ENCODE measurements at places on chromosomes 16 and 17.

- no peak for DNase-seq
These were observed 41.4 kb downstream of the VPS53 start for GRCh38 chr17:673200-673681.

- DNase-seq = no peak
These were observed 33.1 kb downstream of the ZNF469 start for GRCh38 chr16:88415713-88416323.

DNA sequence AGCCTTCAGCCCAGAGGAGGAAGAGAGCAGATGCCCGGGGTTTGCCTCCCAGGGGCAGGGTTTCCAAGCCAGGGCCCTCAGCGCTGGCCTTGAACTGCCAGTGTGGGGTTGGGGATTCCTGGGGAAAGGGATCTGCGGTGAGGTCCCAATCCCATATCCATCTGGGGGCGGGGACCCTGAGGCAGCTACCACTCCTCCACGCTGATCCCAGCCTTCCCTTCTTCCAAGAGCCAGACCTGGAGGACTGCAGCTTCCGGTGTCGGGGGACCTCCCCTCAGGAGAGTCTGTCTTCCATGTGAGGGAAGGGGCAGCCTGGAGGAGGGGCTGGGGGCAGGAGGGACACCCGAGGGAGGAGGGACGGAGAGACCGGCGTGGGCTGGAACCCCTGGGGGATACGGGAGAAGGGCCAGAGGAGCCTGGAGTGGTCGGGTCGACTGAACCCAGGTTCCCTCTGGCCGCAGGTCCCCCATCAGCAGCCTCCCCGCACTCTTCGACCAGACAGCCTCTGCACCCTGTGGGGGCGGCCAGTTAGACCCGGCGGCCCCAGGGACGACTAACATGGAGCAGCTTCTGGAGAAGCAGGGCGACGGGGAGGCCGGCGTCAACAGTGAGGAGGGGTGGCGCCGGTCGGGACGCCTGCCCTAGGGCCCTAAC lies 10.7 kb upstream of the CISD3 start:
- DNase-seq = no peak

- DNase-seq = no peak
These were observed 14.0 kb downstream of the MED13 start for GRCh38 chr17:62051053-62051452.

DNA sequence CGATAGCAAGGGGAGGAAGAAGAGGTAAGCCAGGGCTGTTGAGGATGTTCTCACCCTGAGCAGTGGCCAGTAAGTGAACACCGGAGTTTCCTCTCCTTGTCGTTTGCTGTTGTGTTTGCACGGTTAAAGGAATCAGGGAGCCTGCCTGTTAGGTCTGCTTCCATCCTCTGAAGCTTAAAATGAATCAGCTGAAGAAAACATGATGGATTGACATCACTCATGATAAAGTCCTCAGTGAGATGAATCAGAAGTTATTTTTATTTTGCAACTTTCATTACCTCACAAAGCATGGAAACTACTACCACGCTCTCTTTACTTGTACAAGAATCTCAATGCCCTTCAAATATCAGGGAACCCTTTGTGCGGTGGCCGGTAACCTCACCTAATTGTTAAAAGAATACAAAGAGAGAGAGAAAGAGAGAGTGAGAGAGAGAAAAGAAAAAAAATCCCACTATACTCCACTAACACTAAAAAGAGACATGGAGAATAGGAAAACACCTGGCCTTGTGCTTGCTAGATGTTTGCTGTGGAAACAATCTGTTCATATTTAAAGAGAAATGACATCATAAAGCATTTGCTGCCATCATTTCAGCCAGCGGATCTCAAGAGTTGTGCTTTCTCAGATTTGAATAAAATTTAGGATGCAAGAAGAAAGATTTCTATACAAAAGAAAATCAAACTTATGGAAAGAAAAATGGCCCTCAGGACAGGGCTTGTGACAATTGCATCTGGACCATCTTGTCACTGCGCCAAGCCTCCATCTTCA lies 441.6 kb upstream of the SALL1 start:
- no peak for DNase-seq

GRCh38 chr16:7140899-7141298 lies 191.7 kb upstream of the RBFOX1 start:
- no peak for DNase-seq

- no peak for DNase-seq
These were observed 4.8 kb downstream of the CA5A start for GRCh38 chr16:87931504-87931903.

DNA sequence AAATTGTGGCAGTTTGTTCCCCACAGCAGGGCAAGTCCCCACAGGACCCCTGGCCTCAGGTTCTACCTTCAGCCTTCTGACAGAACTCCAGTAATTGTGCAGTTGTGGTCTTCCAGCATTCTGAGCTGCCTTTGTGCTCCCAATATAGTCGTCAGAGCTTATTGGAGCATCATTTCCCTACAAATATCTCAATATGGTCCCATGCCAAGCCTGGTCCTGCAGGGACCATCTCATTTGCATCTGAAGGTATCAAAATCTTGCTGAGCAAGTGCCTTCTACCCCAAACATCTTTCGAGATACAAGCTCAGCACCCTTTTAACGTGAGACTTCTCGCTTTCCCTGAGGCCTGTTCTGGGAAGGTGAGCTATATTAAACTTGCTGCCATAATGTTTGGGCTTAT lies 333.9 kb upstream of the CDH11 start:
- DNase-seq = no peak

- DNase-seq = no peak
These were observed 115.1 kb upstream of the ANKFN1 start for GRCh38 chr17:56038131-56038530.

- DNase-seq = no peak
These were observed 88.4 kb downstream of the USP32 start for GRCh38 chr17:60303406-60304099.

- DNase-seq = peak; percentile 78
These were observed 79.3 kb downstream of the VMP1 start for GRCh38 chr17:59786536-59787319.

GRCh38 chr16:26667307-26667706 lies 399.4 kb upstream of the C16orf82 start:
- DNase-seq = no peak

DNA sequence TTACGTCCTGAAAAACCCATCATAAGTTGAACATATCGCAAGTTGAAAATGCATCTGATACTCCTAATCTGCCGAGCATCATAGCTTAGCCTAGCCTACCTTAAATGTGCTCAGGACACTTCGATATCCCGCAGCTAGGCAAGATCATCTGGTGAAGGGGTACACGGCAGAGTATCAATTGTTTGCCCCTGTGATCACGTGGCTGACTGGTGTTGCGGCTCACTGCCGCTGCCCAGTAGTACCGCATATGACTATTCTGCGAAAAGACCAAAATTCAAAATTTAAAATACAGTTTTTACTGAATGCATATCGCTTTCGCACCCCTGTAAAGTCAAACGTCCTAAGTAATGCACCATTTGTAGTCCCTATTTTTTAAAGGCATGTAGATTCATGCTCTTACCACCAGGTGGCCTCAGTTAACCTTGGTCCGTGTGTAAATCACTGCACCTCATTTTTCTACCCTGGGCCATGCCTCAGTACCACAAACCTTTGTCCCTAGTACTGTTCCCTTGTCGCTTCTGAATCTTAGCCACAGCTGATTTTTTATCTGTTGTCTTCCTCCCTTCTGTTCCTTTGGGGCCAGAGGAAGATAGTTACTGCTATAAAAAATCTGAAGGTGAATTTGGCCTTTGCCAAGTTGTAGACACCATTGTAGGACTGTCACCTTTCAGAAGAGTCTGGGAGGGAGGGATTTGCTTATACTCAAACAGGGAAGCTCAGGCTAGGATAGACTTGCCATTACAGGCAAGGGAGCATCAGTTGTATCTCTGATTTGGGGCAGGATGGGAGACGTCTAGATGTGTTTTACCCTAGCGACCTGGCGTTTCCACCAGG lies 34.4 kb downstream of the WWP2 start:
- no peak for DNase-seq

- no peak for DNase-seq
These were observed 87.1 kb downstream of the PLXDC1 start for GRCh38 chr17:39064374-39064773.

GRCh38 chr17:27346228-27346899 lies 52.5 kb downstream of the WSB1 start:
- DNase-seq = no peak

DNA sequence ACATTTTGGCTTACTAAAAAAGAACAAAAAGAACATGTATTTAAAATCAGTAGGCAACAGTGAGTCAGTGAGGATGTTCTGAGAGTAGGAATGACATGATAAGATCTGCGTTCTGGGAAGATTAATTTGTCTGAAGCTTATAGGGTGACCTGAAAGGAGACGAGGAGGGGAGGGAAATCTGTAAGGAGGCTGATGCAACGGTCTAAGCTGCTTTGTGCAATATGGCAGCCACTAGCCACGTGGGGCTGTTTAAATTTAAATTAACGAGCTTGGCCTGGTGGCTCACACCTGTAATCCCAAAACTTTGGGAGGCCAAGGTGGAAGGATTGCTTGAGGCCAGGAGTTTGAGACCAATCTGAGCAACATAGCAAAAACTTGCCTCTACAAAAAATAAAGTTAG lies 181.6 kb upstream of the CACNG3 start:
- DNase-seq = no peak

DNA sequence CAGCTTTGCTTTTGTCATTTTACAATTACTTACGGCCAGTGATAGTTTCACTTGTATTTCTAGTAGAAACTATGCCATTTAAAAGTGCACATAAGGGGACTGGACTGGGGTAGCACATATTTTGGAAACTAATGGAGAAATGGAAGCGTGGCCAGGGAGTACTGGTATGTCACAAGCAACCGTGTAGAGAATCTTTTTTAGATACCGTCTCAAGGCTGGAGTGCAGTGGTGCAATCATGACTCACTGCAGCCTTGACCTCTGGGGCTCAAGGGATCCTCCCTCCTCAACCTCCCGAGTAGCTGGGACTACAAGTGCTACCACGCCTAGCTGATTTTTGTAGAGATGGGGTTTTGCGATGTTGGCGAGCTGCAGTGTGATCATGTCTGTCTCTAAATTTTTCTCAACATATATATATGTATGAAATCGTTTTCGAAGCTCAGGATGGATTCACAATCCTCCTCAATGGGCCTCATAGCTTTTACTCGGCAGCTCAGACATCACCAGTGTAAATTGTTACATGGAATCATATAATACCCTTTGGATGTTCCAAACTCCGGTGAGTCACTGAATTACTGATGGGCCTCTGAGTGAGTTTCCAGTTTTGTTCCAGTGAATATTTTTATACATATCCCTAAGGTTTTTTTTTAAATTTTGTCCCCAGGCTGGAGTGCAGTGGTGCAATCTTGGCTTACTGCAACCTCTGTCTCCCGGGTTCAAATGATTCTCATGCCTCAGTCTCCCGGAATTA lies 51.7 kb downstream of the ZNF778 start:
- DNase-seq = no peak

GRCh38 chr16:17330044-17330443 lies 140.7 kb downstream of the XYLT1 start:
- DNase-seq = no peak

DNA sequence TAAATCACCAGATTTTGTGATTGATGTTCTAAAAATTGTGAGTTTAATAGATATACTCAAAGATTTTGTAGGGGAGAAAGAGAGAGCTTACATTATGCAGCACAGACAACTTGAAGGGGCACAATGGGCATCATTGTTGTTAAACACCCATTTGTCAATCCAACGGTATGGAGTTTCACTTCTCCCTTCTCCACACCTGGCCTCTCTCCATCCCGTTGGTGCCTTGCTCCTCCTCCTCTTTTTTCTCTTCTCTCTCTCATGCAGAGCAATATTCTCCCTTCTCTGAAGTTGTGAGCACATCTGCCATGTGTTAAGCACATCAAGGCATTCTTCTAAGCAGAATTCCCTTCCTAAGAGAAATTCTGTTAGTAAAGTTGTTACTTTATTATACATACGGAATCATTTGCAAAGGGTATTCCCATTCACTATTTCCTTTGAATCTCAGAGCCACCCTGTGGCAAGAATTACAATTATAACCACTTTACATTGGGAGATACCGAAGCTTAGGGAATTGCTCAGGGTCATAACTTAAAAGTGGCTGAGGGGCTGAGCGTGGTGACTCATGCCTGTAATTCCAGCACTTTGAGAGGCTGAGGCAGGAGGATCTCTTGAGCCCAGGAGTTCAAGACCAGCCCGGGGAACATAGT lies 40.5 kb upstream of the SKAP1 start:
- DNase-seq = no peak

GRCh38 chr17:38735161-38735997 lies 5.2 kb downstream of the CISD3 start:
- peak; percentile 65 for DNase-seq

GRCh38 chr17:62180772-62181171 lies 115.7 kb upstream of the MED13 start:
- DNase-seq = no peak

DNA sequence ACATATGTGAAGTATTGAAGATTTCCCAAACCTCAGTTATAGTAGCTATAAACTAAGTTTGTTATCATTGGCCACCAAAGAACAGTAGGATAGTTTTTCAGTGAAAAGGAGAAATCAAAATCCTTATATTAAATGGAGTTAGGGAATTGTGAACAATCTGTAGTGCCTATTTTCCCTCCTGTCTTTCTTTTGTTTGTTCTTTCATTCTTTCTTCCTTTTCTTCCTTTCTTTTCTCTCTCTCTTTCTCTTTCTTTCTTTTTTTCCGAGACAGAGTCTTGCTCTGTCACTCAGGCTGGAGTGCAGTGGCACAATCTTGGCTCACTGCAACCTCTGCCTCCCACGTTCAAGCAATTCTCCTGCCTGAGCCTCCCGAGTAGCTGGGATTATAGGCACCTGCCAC lies 48.8 kb downstream of the SSH2 start:
- DNase-seq = no peak

DNA sequence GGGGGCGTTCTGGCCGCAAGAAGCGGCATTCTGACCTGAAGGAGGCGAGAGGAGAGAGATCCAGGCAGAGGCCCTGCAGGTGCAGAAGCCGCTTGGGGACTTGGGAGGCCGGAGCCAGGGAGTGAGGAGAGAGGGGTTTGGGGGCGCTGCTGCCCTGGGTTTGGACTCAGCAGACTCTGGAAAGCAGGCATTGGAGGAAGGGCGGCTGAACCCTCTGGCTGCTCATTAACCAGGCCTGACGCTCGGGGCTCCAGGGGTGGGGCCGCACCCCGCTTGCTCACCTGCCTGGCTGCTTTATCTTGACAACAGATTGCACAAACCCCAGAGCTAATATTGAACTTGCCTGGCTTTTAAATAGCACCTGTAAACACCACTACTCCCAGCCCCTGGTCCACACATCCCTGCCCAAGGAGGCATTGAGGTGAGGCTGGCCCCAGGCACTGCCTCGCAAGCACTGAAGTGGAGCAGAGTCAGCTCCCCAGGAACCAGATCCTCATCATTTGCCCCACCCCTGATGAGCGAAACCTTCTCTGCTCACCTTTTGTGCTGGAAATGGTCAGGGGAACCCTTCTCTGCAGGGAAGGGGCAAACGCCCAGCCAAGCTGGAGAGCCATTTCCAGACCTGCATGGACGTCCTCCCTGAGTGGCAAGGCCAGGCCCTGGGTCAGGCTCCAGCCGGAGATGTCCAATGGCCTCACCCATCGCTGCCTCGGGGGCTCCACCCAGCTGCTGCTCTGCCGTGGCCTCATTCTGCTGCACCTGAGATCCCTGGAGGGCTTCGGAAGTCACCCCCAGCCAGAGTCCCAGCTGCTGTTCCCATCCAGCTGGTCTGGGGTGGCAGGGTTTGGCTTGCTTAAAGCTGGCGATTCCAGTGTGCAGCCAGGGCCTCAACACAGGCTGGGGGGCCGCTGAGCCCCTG lies 190.2 kb upstream of the GSE1 start:
- DNase-seq = no peak
